Prostate gland (tissue), 2 donors: ENCODE measurements at places on chromosomes 3 and 15. TPM values are rescaled to one million over a fixed set of nuclear protein-coding genes. Genes with fewer than 3 reads are reported as not detected.

DNA sequence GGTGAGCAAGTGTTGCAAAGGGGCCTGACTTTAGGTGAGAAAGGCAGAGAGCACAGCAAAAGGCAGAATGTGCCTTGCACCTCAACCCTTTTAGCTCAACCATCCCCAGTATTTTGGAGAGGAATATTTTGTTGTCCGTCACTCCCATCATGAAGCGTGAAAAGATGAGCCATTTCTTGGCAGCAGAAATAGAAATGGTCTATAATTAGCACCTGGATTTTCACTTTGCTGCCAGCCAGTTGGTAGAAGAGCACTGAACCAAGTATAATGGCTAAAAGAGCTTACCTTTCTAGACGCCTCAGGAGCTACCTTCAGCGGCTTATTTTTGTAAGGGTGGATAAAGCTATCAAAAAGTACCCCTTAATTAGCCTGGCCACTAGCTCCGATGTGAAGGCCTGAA, 406.7 kb downstream of the OCA2 start:
- no peak for DNase-seq
- no peaks in the 10 kb centered on the region for H3K4me1 ChIP-seq
- no peaks in the 10 kb centered on the region for H3K27me3 ChIP-seq
- no peak overlapping the region for H3K4me3 ChIP-seq
- no peak overlapping the region for H3K27ac ChIP-seq

DNA sequence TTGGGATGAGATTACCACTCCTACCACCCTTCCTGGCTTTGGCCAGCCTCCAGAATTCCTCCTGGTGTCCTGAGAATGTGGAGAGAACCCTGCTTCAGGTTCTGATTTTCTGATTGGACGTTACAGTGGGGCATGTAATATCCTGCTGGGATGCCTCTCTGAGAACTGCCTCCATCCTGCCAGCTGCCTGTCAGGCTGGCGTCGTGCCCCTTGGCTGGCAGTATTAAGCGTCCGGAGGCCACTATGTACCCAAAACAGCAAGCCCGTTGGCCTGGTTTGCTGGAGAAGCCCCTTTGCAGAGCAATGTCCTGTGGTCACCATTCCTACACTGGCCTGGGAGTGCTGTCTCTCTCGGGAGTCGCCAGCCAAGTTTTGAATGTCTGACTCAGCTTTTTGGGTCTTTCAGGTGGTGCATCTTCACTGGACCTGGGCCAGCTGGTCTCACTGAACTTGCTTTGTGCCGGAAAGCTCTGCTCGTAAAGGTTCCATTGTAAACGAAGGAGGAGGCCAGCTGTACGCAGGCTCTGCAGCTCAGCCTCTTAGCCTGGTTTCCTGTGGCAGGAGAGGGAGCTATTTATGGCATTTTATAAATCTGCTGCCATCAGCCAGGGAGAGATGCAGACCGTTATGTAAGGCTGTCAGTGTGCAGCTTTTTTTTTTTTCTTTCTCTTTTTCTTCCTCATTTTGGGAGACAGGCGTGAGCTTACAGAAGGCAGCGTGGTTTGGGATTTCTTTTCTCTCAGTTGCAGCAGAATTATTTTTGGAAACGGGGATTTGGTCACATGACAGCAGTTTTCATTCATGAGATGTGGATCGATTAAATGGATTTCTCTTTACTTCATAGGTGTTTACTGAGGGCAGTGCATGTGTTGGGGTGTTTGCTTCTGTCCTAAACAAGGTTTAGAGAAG, 19.0 kb upstream of the TRAK1 start:
- peak overlapping the region; percentile 59 for H3K27ac ChIP-seq
- peaks cover 20% of the 10 kb centered on the region for H3K4me1 ChIP-seq
- H3K27me3 ChIP-seq, result no peaks in the 10 kb centered on the region
- peak; percentile 94 for DNase-seq

GRCh38 chr15:40340740-40341400, at the start of gene CCDC9B:
CCDC9B (minus strand) TSS chr15:40340939; CDS start chr15:40340819, 120 bp downstream.
- H3K27me3 ChIP-seq, result no peaks in the 10 kb centered on the region
- peaks cover 20% of the 10 kb centered on the region for H3K4me1 ChIP-seq
- no peaks in the 10 kb centered on the region for H3K36me3 ChIP-seq
- H3K4me3 ChIP-seq, result peak within 1 kb of the TSS; percentile 40
- peak within 1 kb of the TSS; percentile 93 for H3K27ac ChIP-seq
- peak; percentile 90 for DNase-seq

DNA sequence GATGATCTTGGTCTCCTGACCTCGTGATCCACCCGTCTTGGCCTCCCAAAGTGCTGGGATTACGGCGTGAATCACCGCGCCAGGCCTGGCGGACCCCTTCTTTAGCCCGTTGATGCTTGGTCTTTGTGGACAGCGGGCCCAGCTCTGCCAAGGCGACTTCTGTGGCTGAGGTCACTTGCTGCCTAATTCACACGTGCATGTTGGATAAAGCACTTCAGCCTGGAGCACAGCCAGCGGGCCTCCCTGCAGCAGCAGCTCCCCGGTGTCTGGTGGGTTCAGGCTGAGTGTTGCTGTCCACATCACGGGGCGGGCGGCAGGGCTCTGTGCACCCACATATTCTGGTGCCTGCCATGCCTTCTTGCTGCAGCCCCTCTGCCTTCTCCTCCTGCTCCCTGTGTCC, 88.4 kb downstream of the DGKG start:
- no peak for DNase-seq
- H3K27ac ChIP-seq, result no peak overlapping the region
- H3K4me1 ChIP-seq, result no peaks in the 10 kb centered on the region
- no peaks in the 10 kb centered on the region for H3K27me3 ChIP-seq
- no peak overlapping the region for H3K4me3 ChIP-seq

- H3K4me3 ChIP-seq, result no peak overlapping the region
- no peaks in the 10 kb centered on the region for H3K36me3 ChIP-seq
- H3K27me3 ChIP-seq, result no peaks in the 10 kb centered on the region
- no peak overlapping the region for H3K27ac ChIP-seq
- no peak for DNase-seq
These were observed 7.5 kb downstream of the GYG1 start for GRCh38 chr3:148998715-148999423.

GRCh38 chr3:89314454-89315098, 207.2 kb downstream of the EPHA3 start:
- no peaks in the 10 kb centered on the region for H3K27me3 ChIP-seq
- DNase-seq, result no peak
- H3K4me1 ChIP-seq, result no peaks in the 10 kb centered on the region
- no peak overlapping the region for H3K4me3 ChIP-seq
- H3K36me3 ChIP-seq, result no peaks in the 10 kb centered on the region
- no peak overlapping the region for H3K27ac ChIP-seq

GRCh38 chr3:109224333-109224732, 87.8 kb downstream of the C3orf85 start:
- no peak overlapping the region for H3K4me3 ChIP-seq
- no peak overlapping the region for H3K27ac ChIP-seq

DNA sequence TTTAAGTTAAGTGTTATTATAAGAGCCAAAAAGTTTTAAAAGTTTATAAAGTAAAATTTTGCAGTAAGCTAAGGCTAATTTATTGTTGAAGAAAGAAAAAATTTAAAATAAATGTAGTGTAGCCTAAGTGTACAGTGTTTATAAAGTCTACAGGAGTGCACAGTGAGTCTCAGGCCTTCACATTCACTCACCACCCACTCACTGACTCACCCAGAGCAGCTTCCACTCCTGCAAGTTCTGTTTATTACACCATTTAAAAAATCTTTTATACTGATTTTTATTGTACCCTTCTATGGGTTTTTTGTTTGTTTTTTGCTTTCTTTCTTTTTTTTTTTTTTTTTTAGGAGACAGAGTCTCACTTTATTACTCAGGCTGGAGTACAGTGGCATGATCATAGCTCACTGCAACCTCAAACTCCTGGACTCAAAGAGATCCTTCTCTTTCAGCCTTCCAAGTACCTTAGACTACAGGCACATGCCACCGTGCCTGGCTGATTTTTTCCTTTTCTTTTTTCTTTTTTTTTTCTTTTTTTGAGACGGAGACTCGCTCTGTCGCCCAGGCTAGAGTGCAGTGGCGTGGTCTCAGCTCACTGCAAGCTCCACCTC, 25.9 kb downstream of the CSTA start:
- no peak for DNase-seq
- H3K27me3 ChIP-seq, result no peaks in the 10 kb centered on the region
- H3K36me3 ChIP-seq, result no peaks in the 10 kb centered on the region
- no peak overlapping the region for H3K27ac ChIP-seq

DNA sequence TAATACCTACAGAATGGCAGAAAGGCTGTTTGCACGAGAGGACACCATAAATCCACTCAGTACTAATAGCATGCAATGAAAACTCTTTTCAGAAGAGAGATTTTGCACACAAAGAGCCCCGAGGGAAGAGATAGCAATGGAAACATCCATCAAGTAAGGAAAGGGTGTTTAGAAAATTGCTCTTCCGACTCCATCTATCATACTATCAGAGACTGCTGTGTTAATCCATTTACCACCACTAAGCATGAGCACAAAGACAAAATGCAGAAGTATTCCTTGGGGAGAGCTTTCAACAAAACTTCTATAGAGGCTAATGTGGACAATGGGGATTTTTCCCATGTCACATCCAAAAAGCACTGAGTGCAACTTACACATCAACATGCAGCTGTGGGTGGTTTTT, 72.1 kb upstream of the PLAAT1 start:
- no peaks in the 10 kb centered on the region for H3K27me3 ChIP-seq
- no peaks in the 10 kb centered on the region for H3K36me3 ChIP-seq
- no peak overlapping the region for H3K4me3 ChIP-seq

GRCh38 chr3:136698361-136698760, 53.8 kb downstream of the STAG1 start:
- H3K27me3 ChIP-seq, result no peaks in the 10 kb centered on the region
- H3K4me1 ChIP-seq, result no peaks in the 10 kb centered on the region
- no peak overlapping the region for H3K4me3 ChIP-seq
- no peak for DNase-seq

DNA sequence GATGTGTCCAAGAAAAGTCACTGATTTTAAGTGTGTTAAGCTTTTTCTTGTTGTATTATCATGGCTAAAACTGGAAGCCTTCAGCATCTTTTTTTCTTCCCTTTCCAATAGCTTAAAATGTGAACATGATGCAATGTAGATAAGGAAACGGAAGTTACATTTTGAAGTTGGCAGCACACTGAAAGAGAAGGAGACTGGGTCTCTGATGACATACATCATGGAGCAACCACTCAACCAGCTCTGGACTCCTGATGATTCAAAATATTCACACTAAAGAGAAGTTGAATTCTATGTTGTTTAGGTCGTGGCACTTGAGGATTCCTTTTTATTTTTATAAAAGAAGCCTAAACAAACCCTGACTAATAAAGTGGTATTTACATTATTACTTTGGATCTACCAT, 488.3 kb upstream of the ALCAM start:
- no peaks in the 10 kb centered on the region for H3K36me3 ChIP-seq
- H3K4me3 ChIP-seq, result no peak overlapping the region
- H3K4me1 ChIP-seq, result no peaks in the 10 kb centered on the region
- DNase-seq, result no peak

GRCh38 chr3:9916734-9917680, at the start of gene IL17RC:
IL17RC (plus strand) TSS chr3:9917098; CDS start chr3:9917316, 218 bp downstream.
- peak within 1 kb of the TSS; percentile 46 for H3K4me3 ChIP-seq
- H3K4me1 ChIP-seq, result peaks cover 12% of the 10 kb centered on the region
- peak; percentile 95 for DNase-seq
- H3K27me3 ChIP-seq, result no peaks in the 10 kb centered on the region

DNA sequence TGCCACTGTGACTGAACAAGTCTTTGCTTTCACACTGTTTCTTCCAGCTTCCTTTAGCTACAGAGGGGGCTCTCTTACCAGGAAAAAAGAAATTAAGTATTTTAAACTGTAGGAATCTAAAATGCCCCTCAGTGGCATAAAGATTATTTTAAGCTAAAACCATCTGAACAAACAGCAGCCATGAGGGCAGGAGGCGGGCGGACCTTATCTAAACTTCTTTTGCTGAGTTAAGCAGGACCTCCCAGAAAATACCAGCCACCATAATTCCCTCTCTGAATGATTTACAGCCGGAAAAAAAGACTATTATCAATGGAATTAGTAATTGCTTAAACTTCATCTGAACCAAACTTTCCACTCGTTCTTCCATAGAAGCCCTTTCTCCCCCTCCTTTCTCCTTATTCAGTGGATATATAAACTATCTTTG, 5.2 kb upstream of the TOPAZ1 start:
- H3K4me3 ChIP-seq, result no peak overlapping the region
- no peaks in the 10 kb centered on the region for H3K27me3 ChIP-seq
- H3K4me1 ChIP-seq, result no peaks in the 10 kb centered on the region
- no peaks in the 10 kb centered on the region for H3K36me3 ChIP-seq
- no peak for DNase-seq

DNA sequence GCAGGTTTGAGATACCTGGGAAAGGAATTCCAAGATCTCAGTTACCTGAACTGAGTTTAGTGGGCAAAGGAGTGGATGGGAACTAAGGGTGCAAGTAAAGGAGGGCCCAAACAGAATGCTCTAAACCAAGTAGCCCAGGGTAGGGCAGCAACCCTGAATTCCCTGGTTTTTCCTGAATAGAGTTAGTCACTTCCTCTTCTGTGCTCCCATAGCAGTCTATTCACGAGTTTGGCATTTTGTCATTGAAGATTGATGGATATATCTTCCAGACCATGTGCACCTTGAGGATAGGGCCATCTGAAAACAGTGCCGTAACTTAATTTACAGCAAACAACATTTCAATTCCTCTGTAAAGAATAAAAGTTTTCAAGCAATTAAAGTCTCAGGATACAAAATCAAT, 18.5 kb upstream of the PTX3 start:
- no peaks in the 10 kb centered on the region for H3K36me3 ChIP-seq
- no peaks in the 10 kb centered on the region for H3K4me1 ChIP-seq
- H3K4me3 ChIP-seq, result no peak overlapping the region
- H3K27me3 ChIP-seq, result no peaks in the 10 kb centered on the region
- no peak for DNase-seq

GRCh38 chr15:71121442-71121841, 6.2 kb downstream of the THSD4 start:
- no peak for DNase-seq
- H3K27ac ChIP-seq, result no peak overlapping the region
- no peaks in the 10 kb centered on the region for H3K27me3 ChIP-seq
- peaks cover 4% of the 10 kb centered on the region for H3K4me1 ChIP-seq
- no peaks in the 10 kb centered on the region for H3K36me3 ChIP-seq
- H3K4me3 ChIP-seq, result no peak overlapping the region

DNA sequence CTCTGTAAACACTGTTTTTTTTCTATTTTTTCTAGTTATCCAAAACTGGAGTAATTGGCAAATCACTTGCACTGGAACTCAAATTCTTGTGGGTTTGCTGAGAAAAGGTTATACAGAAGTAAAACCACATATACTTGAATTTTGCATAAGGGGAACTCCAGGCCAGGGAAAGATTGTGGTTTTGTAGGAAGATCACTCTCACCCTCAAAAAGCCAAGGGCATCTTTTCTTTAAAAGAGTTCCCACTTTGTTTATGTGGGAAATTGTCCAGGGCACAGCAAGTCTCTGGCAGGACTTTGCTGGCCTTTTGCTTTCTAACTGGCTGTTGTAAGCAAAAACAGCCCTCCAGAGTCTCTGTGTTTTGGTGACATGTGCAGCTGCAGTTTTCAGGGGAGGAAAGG, 340.3 kb upstream of the RBMS3 start:
- H3K36me3 ChIP-seq, result no peaks in the 10 kb centered on the region
- H3K4me1 ChIP-seq, result no peaks in the 10 kb centered on the region
- H3K4me3 ChIP-seq, result no peak overlapping the region
- H3K27ac ChIP-seq, result peak overlapping the region; percentile 39
- DNase-seq, result peak; percentile 25

ECE2 gene
- total RNA-seq, result not detected

PATL2 gene
- total RNA-seq, result 0.77 TPM

BOC gene
- 42.3 TPM for total RNA-seq

KIF15 gene
- 0.55 TPM for total RNA-seq

ZWILCH gene
- 6.1 TPM for total RNA-seq

CHRD gene
- total RNA-seq, result 2.5 TPM
